Suppressor macrophage treated with lipopolysaccharide for 1 hour (primary cell): ENCODE measurements at places on chromosomes 1 and 21.

DNA sequence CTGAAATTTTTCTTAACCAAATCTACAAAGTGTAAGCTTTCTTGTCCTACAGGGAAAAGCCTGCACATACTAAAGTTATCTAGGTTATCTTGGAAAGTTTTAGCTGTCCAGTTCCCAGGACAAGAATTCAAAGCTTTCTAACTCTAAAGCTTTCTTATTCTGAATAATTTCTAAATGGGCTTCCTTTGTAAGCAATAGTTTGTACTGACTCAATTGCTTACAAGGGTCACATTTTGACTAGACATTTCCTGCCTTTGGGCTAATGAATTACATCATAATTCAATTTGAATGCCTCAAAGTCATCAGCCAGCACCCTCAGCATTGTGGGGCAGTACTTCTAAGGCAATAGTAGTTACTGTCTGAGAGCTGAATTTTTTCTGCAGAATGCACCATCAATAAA is 223.0 kb downstream of the LTN1 start:
- no peak for DNase-seq

DNA sequence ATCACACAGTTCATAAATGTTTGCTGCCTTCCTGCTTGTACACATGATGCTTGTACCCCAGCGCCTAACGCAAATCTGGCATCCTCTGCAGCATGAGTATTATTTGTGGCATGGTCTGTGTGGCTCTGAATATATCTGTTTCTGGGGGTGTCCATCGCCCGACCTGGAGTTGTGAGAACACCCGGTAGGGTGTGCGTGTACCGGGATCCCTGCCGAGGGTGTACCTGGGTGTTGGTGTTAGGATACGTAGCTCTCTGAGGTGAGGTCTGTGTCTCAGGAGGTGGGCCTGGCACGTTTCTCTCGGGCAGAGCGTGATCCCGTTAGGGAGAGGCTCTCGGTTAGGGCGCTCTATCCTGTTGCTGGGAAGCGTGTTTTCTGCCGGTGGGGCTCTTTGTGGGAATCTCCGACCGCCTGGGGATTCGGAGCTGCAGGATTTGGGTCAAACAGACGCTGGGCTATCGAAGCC is 10.4 kb upstream of the CDC20 start:
- DNase-seq: no peak

DNA sequence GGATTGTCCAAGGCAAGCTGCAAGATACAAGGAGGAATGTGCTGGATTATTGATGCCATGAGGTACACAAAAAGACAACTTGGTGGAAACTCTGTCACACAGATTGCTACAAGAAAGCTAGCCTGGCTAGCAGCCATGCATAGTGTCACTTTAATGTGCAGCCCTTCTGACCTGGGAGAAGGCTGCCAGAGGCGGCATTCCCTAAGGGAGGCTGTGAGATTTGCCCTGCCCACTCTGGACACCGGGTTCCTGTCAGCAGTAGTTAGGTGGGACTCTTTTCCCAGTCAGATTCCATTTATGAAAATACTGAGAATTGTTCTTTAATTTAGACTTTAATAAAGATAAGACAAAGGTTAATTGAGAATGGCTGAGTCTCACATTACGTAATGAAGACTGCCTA is 47.8 kb upstream of the SYT6 start:
- no peak for DNase-seq

- DNase-seq: peak; percentile 65
These were observed 16.3 kb downstream of the DPYD start for GRCh38 chr1:97904534-97904933.

DNA sequence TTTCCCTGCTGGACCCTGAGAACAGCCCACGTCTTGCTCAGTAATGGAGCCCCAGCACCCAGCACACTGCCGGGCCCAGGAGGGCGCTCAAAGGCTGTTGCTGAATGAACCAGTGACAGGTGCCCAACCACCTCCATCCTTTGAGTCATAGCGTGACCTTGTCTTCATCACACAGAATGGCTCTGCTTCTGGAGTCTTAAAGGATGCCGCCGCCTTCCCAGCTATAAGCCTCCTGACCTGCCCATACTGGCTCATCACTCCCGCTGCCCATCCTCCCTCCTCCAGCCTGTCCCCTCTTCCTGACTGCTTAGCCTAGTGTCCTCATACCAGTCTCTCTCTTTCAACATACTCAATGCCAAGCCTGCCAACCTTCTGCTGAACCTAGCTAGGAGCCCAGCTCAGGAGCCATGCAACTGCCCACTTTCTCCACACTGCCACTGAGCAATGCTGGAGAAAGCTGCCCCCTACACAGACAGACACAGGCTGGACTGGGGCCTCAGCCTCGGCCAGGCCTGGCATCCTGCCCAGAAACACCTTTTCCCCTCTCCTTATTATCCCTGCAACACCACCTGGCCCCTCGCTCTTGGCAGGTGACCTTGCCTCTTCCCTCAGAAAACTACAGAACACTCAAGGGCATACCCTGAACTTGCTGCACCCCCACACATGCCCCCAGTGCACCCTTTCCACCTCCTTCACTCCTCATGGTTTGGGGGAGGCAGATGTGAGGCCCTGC is 14.1 kb downstream of the TTC39A start:
- DNase-seq: no peak

GRCh38 chr1:226638001-226638601 is 89.5 kb downstream of the STUM start:
- no peak for DNase-seq

DNA sequence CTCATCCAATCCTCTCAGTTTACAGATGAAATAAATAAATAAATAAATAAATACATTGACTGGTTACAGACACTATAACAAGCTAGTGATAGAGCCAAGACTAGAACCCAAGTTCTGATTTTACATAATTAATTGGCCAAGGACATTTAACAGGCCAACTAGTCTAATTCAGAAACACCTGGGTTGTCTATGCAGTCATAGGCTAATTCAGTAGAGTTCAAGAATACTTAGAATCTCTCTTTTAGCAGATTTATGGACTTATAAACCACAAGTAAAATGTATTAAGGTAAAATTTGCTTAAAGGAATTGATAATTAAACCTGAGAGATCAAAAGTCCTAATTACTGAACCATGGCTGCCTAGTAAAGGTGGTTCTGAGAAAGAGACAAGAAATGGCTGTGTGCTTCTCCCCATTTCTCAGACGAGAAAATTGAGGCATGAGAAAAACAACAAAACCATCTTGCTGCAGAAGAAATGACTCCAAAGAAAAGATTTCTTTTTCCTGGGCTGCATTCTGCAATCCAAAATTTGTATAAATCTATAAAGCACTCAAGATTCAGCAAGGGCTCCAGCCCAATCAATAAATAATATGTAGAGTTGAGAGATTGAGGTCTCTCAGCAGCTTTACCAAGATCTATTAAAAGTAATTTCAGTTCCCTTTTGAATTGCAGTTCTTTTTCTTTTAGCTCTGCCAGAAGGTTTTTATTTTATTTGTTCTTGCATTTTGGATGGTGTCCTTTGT is 98.3 kb downstream of the DUSP10 start:
- DNase-seq: no peak

- no peak for DNase-seq
These were observed 49.7 kb downstream of the EEIG2 start for GRCh38 chr1:108609483-108610049.

DNA sequence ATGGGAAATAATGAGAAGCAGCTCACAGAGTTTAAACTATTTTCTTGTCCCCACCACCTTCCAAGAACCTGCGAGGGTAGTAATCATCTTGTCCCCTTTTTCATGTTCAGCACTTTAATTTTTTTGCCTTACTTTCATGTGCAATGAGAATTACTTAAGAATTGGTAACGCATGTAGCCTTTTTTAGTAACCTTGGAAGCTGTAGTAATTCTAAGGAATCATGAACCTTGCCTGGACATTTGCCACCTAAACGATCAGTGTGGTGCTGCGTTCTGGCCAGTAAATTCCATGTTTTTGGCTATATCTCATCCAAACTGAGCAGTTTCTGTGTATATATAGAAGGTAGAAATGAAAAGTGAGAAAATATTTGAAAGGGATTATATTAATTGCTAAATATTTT is 3.9 kb upstream of the VAMP3 start:
- DNase-seq: no peak

DNA sequence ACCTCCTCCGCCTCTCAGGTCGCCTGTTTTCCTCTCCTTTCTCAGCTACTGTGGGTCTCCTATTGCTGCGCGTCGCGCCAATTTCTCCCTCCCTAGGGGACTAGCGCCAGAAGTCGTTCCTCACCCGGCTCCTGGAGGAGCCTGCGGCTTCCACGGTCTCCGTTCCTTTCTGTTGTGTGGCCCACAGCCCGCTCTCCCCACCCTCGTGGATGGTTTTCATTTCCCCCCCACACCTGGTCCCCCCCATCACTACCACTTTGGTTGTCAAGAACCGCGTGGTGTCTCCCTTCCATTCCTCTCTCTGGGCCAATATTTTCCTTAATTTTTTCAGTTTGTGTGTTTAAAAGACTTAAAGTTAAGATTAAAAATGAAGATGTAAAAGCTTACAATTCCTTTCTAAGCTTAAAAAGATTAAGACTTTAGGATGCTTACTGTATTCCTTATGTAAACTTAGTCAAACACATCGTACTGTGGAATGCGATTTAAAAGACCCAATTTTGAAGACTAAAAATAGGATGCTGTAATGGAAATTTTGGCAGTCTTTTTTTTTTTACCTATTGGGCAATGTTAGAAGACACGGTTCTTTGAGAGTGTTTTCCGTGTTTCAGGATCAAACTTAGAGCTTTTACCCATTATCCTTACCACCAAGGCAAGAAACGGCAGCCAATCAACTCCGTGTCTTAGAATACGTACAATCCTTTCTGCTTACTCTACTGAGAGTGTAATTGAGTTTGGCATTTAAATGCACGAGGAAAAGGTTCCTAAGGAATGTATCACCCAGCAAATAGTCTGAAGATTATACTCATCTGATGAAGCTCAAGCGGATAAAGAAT is 773 bp downstream of the CNST start:
- DNase-seq: peak; percentile 25

DNA sequence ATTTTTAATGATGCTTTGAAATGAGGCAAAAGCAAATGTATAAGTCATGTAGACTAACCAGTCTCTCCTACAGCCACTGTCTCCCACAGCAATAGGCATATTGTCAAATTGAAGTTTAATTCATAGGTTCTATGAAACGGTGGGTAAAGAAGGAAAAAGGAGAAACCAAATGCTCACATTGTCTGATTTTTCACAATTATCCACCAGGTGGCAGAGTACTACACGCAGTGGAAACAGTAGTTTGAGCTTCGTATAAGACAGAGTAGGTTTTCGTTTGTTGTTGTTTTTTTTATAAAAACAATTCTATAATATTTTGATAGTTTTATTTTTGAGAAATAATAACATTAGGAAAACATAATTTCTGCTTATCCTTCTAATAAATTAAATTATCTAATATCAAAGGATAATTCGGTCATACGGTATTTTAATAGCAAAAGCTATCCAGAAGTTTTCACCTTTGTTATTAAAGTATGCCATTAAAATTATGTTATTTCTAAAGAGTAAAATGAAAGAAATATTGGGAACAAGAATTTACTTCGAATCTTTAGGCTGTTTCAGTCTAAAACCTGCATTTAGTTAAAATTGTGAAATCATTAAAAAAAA is 39.1 kb downstream of the TYW3 start:
- DNase-seq: peak; percentile 69

DNA sequence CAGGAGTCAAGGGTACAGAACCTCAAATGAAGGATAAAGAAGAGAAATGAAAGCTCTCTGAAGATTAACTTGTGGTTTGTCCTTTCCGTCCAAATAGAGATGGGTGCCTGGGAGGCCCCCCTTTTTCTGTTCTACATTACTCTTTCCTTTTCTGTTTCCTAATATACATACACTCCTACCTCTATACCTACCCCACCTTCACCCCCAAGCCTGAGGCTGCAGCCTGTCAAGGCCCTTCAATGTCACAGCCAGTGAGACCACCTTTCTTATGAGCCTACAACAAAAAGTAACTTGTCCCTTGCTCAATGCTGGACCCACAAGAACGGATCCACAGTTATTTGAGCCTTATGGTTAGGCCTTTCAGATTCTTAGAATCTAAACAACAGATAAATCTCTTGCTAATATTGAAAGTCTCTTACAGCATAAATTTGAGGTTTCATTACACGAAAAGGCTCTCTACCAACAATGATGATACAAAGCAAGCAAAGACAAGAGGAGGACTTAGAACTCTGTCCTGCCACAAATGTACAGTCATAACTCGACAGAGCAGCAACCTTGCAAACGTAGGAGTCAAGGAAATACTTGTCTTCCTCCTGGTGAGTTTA is 4.1 kb upstream of the TRAF3IP3 start:
- no peak for DNase-seq

- no peak for DNase-seq
These were observed 11.5 kb downstream of the SH3BGRL3 start for GRCh38 chr1:26291433-26291832.

GRCh38 chr1:169588785-169589485 is 2.7 kb upstream of the F5 start:
- DNase-seq: no peak

DNA sequence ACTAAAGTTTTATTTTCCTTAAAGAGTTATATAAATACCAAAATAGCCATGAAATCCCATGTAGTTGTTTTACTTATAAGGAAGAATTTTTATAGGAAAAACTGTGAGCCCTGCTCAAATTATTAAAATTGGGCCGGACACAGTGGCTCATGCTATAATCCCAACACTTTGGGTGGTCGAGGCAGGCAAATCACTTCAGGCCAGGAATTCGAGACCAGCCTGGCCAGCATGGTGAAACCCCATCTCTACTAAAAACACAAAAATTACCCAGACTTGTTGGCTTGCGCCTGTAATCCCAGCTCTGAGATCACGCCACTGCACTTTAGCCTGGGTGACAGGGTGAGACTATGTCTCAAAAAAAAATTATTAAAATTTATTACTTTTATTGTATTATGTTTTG is 149.3 kb downstream of the MRPL39 start:
- no peak for DNase-seq

DNA sequence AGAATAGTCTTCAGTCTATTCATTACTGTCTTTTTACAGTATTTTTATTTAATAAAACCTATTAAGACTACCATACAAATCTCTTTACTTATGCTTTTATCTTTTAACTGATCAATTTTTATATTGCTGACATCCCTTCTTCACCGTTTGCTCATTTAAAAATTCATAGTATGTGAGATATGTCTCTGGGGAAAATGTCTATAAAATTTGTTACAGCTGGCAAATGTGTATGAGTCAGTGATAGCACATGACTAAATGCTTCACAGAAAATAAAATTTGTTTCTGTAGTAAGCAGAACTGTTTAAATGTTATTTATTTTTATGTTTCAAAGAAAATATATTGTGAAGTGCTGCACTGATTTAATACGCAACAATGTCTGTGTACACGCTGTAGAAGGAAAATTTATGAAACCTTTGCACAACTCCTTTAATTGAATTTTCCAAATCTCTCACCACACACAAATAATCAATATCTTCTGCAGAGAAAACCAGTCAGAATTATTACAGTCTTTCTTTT is 74.2 kb downstream of the ITGB3BP start:
- DNase-seq: no peak

GRCh38 chr1:96820107-96820506 is 98.5 kb downstream of the PTBP2 start:
- DNase-seq: no peak

DNA sequence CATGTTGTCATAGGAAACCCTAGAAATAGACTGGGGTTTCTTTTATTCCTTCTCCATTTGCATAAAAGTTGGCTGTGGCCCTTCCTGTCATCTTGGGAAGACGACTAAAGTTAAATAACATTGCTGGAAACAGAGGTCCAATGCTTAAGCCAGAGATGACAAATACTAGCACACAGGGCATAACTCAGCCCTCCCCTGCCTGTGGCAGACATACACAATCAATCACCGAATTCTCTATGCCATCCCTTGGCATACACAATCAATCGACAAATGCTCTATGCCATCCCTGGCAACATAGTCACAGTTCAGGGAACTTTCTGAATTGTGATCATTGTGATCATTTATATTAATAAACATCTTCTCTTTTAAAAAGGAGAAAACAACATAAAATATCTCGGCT is 229.4 kb downstream of the KAZN start:
- DNase-seq: no peak
